ENCODE measurements at places on chromosomes 6 and 20.

GRCh38 chr6:39430446-39430845, 107.9 kb upstream of the KCNK16 start:
- no peak for DNase-seq

GRCh38 chr6:311679-312220, 19.5 kb downstream of the DUSP22 start:
- no peak for DNase-seq

DNA sequence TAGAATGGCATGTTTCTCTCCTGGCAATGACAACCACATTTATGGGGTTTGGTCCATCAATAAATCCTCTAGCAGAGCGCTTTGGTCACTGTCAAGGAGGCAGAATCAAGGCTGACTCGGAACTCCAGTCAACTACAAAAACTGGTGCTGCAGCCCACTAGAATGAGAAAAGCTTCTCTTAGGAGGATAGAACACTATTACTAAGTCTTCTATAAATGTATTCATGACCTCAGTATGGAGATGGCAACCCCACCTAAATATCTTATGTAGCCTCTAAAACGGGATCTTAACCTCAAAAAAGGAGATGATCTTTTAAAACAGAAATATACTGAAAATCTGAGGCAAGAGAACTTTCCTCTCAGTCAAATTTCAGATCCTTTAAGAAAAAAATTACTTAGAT, 68.5 kb downstream of the RALGAPA2 start:
- no peak for DNase-seq

DNA sequence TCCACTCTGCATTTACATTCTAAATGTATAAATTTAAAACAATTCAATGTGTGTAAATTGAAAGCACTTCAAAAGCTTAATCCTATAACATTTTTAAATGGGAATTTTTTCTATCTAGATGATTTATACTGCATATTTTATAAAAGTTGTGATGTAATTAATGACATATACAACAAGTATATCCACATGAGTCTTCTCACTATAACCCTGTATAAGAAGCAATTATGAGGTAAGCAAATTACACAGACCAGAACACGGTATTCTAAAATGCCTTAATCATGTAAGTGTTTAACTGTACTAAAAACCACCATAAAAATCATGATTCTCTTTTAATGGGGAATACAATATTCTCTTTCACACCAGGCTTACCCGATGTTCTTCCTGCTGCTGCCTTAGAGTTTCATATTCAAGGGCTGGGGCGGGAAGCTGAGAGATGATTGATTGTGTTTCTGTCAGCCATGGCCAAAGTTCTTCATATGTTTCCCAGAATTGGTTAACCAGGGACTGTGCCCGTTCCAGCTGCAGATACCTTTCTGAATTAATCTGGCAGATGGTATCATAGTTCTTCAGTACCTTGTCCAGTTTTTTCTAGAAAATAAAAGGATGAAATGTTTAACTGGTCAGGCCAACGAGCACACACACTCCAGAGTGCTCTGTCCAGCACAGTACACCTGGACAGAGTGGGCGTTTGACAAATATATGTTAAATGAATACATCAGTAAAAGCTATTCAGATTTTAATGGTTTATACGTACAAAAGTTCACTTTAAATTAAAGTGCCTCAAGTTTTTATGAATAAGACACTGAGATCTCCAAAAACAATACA, 127.4 kb downstream of the DST start:
- no peak for DNase-seq

GRCh38 chr6:24907919-24908649, 27.7 kb downstream of the RIPOR2 start:
- no peak for DNase-seq

- no peak for DNase-seq
Observed at GRCh38 chr6:19892260-19892659, 55.1 kb downstream of the ID4 start.

- peak; percentile 25 for DNase-seq
Observed at GRCh38 chr20:497979-498378, 35.6 kb upstream of the TBC1D20 start.

GRCh38 chr20:31901615-31902014, 31.2 kb downstream of the TTLL9 start:
- no peak for DNase-seq

GRCh38 chr20:58106143-58106750, 122.2 kb downstream of the ANKRD60 start:
- DNase-seq = no peak

- DNase-seq = no peak
Observed at GRCh38 chr6:34745277-34746103, 11.8 kb upstream of the SNRPC start.

GRCh38 chr6:144481527-144481926, 196.4 kb downstream of the UTRN start:
- no peak for DNase-seq
